Fibroblast of the aortic adventitia (primary cell): ENCODE measurements at places on chromosomes 13 and 19.

- DNase-seq: no peak
Measured at GRCh38 chr19:22634450-22634827, 315 bp downstream of the ZNF492 start.

DNA sequence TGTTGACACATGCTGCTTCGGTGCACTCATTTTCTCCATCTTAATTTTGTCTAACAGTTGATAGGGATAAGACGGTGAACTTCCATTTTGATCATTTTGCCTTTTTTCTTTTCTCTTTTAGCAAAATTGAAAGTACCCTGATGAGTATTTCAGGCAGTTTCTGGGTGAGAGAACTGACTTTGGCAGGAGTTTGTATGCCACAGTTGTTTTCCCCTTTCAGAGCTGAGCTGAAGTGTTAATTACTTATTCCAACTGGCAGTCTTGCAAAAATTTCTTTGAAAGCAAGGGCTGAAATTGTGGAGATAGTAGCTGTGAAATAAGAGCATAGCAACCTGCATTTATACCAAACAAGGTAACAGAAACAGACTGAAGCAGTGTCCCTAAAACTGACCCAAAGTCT, 180.2 kb downstream of the SLITRK5 start:
- no peak for DNase-seq

- peak; percentile 62 for DNase-seq
Measured at GRCh38 chr19:8505680-8506401, 3.4 kb upstream of the PRAM1 start.

DNA sequence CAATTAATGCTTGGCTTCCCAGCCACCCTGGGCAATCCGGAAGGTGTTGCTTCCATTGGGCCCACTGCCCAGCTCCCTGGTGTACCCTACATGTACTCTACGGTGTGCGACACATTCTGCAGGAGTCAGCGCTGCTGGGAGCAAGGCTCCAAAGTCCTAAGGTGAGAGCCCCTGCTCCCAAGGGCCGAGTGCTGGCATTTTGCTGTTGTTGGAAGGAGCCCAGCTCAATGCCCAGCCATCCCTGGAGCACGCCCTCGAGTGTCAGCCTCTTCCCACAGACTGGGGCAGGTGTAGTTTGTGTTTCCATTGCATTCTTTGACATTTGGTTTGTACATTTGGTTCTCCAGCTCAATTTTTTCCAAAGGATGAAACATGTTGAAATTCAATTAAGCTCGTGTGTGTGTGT, 64.6 kb downstream of the GGACT start:
- DNase-seq: no peak
